NCI-H187 (cell line): ENCODE measurements at places on chromosomes 16 and 17.

DNA sequence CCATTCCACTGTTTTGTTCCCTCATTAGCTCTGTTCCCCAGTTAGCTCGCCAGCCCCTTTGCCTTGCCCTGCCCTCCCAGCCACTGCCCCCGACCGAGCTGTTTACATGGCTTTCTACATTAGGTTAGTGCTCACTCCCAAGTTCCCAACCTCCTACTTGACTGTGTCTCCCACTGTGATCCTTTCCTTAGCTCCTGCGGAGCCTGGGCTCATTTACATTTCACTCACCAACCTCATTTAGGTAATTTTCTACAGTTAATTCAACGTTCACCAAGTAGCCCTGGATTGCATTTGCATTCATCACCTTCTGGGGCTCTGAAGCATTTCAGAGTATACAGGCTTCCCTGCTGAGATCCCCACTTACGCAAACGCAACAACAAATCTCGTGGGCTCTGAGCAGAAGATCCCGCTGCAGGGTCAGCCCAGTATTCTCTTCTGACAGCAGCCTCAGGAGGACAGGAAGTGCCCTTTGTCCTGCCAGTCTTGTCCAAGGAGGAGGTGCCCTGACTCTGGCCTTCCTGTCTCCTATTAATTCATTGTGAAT lies 325.8 kb upstream of the CCL2 start:
- DNase-seq, result no peak

GRCh38 chr17:1267471-1267943 lies 2.7 kb upstream of the BHLHA9 start:
- DNase-seq, result no peak

- DNase-seq, result no peak
Measured at GRCh38 chr17:1529863-1530262, 13.5 kb upstream of the INPP5K start.

DNA sequence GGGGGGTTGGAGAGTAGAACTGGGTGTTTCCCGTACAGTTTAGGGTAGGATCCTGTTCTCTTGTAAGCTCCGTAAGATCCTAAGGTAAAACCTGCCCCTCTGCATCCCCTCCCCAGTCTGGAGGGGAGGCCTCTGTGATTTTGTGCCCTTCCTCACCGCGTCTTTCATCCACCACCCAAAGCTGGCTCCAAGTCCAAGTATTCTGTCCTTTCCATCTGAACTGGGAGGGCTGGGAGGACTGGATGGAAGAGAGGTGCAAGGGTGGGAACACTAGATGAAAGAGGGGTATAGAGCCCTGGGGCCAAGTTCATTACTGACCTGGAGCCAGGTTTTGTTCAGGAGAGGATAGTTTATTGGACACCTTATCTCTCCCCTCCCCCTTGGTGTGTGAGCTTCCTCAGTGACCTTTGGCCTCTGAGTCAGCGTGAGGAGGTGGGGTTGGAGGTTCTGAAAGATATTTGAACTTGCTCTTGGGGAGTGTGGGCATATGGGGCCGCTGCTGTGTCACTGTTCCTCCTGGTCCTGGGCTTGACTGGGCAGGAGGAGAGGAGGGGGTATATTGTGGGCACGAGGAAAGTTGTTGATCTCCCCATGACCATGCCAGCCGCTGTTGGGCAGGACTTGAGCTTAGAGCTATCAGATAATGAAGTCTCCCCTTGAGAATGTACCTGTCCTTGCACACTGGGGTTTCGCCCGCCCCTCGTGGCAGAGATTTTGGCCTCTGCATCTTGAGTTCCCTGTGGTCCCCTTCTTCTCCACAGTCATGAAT lies 1.6 kb downstream of the LASP1 start:
- DNase-seq, result no peak

- no peak for DNase-seq
Measured at GRCh38 chr17:17493249-17493985, 2.8 kb downstream of the RASD1 start.

DNA sequence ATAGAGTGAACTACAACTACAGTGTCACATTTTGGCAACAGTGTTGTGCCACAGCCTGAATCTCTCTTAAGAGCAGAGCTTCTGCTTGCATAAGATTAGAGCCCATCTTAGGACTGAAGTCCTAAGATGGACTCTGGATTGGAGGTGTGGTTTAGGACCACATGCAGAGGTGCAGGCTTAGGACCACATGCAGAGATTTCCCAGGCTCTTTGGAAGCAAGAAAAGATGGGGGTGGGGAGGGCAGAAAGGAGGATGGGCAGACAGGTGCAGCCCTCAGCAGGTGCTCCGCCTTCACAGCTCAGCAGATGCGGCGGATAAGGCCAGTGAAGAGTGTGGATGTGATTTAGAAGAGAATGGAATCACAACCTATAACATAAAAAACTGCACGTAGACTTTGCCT lies 128.7 kb downstream of the TANGO6 start:
- DNase-seq, result peak; percentile 33

- no peak for DNase-seq
Measured at GRCh38 chr17:69287168-69287567, 39.8 kb downstream of the ABCA5 start.

GRCh38 chr16:50673496-50674275 lies 7.4 kb downstream of the SNX20 start:
- no peak for DNase-seq

DNA sequence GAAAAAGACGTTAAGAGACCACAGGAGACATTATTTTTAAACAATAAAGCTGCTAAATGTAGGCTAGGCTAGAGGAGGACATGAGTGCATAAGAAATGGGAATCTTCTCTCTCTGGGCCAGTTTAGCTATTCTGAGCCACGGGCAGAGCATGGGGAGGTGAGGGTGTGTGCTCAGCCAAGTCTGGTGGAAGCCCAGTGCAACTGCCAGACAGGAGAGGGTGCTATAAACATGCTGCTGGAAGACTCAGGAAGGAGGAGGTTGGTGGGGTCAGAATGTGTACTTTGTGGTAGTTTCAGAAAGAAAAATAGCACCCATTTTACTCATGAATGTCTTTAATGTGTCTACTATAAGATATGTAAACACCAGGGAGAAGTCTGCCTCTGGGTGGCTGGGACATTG lies 5.9 kb upstream of the SDK2 start:
- DNase-seq, result no peak

- DNase-seq, result no peak
Measured at GRCh38 chr17:4276514-4276913, 12.7 kb upstream of the ANKFY1 start.

DNA sequence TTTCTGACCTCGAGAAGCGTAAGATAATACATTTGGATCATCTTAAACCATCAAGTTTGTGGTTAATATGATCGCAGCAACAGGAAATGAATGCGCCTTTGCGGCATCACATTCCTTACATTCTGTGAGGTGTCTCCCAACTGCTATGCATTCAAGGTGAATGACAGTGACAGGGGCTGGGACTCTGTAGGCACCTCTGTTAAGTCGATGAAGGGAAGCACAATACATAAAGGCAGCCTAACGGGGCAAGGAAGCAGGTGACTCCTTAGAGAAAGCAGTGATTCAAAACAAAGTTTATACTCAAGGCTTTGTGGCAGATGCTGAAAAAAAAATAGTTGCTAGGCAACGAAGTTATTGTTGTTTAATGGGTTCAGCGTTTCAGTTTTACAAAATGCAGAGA lies 21.6 kb upstream of the EVPL start:
- no peak for DNase-seq

DNA sequence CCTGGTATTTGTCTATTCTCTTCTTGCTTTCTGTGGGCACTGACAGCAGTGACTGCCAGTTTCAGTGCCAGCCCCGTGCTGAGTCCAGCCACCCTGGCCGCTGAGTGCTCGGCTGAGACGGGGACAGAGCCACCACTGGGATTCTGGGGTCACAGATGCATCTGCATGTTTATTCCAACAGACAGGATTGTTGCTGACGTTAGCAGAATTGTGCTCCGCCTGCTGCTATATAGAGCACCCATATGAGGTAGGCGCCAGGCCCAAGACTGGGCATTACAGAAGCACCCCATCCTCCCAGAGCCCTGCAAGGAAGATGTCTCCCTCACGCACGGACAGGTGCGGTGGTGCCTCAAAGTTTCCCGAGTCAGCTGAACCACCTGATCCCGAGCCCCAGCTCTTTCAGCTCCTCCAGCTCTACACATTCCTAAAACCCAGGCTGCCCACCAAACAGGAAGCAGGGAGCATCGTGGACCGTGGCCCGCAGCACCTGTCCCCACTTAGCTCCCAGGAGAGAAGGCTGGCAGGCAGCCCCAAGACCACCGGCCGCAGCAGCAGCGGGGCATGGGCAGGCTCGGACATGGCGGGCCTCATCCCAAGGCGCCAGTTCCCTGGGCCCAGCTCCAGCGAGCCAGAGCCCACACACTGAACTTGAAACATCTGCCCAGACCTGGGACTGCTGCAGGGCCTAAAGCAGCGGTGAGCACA lies 44.9 kb upstream of the RASD1 start:
- no peak for DNase-seq

- DNase-seq, result no peak
Measured at GRCh38 chr16:81693744-81694303, 85.3 kb upstream of the PLCG2 start.

DNA sequence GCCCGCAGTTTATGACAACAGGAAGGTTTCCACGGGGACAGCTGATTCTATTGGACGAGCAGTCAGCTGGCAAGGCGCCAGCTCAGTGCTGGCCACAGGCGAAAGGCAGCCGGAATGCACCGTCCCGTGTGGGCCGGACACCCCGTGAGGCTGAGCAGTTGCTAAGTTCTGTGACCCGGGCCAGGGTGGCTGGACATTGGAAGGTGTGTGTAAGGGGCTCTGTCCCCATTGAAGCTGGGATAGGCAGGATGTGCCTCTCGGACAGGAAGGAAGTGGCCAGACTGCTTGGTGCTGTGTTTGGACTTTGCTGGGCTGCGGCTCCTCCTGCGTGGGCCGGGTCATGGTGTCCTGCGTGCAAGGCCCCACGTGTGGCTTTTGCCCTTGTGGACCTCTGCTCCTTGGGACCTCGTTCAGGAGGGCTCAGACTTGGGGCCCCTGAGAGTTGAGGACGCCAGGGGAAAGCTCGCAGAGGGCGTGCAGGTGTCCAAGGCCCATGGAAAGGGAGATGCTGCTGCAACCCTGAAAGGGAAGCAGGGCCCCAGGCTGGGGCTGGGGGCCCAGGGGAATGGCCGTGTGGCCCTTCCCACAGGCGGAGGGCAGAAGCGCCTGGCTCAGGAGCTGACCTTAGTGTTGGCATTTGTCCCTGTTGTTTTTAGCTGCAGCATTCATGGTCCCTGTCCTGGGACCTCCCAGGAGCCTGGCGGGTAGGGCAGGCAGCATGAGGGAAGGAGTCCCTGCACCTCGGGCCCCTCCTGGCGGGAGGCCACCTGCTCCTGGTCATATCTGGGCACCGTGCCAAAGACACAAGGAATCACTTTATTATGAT lies 10.0 kb downstream of the BAIAP2 start:
- DNase-seq, result no peak
